ENCODE measurements at places on chromosomes 11 and 22. TPM values are rescaled to one million over a fixed set of nuclear protein-coding genes. Genes with fewer than 3 reads are reported as not detected.

KCNJ1 gene
- polyA plus RNA-seq: not detected

SH3BP1 gene
- polyA plus RNA-seq: 29.1 TPM

APOL5 gene
- polyA plus RNA-seq: not detected

MYOD1 gene
- 0.15 TPM for polyA plus RNA-seq

OR2AT4 gene
- not detected for polyA plus RNA-seq

SNX32 gene
- 2.1 TPM for polyA plus RNA-seq

APLNR gene
- 3.4 TPM for polyA plus RNA-seq

MS4A13 gene
- polyA plus RNA-seq: not detected

ANO9 gene
- 363 TPM for polyA plus RNA-seq

CD6 gene
- 5.1 TPM for polyA plus RNA-seq

LDHAL6A gene
- 0.19 TPM for polyA plus RNA-seq

PGA5 gene
- polyA plus RNA-seq: 0.89 TPM

UQCR10 gene
- polyA plus RNA-seq: 564 TPM

SERPIND1 gene
- 0.16 TPM for polyA plus RNA-seq

OR4A16 gene
- polyA plus RNA-seq: not detected

KRTAP5-5 gene
- 0.65 TPM for polyA plus RNA-seq

AGBL2 gene
- 2.7 TPM for polyA plus RNA-seq

DDIAS gene
- polyA plus RNA-seq: 2.6 TPM

FGF3 gene
- polyA plus RNA-seq: not detected

SSTR3 gene
- polyA plus RNA-seq: 0.09 TPM

KRTAP5-11 gene
- polyA plus RNA-seq: not detected

DDT gene
- polyA plus RNA-seq: 417 TPM

LMNTD2 gene
- 18.6 TPM for polyA plus RNA-seq

ATP5MG gene
- 332 TPM for polyA plus RNA-seq

ANO5 gene
- polyA plus RNA-seq: 7.8 TPM

MMP12 gene
- 0.81 TPM for polyA plus RNA-seq

DGCR6 gene
- polyA plus RNA-seq: 2.4 TPM

LRRC4C gene
- 1.6 TPM for polyA plus RNA-seq

TMPRSS5 gene
- 0.39 TPM for polyA plus RNA-seq

HTR3B gene
- not detected for polyA plus RNA-seq

SPCS2 gene
- polyA plus RNA-seq: 51.1 TPM

BBOX1 gene
- not detected for polyA plus RNA-seq

MAPK8IP2 gene
- 0.27 TPM for polyA plus RNA-seq

APOA4 gene
- 8,594 TPM for polyA plus RNA-seq

Data from small intestine (tissue), 16 donors.